ENCODE measurements at places on chromosomes 3 and 15.

GRCh38 chr3:174342171-174342570 lies 517.0 kb upstream of the NAALADL2 start:
- DNase-seq = no peak

- no peak for DNase-seq
These were observed 59.9 kb downstream of the ETV5 start for GRCh38 chr3:186049001-186049400.

GRCh38 chr15:29268706-29269484 lies 727 bp downstream of the NSMCE3 start:
- no peak for DNase-seq

DNA sequence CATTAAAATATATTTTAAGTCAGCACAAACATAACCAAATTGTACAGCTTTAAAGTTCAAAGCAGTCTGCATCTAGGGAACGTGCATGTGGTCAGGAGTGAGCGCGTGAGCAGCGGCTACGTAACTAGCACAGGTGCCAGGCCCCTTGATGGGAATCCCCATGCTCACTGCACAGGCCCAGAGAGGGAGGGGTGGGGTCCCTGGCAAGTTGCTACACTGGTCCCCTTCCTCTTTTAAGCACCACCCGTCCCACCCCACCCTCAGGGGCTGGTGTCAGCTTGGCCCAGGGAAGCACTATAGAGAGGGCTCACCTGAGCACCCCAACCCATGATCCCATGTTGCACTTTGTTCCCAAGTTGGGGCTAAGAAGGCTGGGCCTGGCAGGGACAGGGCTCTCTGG lies 835 bp upstream of the GMPPB start:
- DNase-seq = peak; percentile 30

DNA sequence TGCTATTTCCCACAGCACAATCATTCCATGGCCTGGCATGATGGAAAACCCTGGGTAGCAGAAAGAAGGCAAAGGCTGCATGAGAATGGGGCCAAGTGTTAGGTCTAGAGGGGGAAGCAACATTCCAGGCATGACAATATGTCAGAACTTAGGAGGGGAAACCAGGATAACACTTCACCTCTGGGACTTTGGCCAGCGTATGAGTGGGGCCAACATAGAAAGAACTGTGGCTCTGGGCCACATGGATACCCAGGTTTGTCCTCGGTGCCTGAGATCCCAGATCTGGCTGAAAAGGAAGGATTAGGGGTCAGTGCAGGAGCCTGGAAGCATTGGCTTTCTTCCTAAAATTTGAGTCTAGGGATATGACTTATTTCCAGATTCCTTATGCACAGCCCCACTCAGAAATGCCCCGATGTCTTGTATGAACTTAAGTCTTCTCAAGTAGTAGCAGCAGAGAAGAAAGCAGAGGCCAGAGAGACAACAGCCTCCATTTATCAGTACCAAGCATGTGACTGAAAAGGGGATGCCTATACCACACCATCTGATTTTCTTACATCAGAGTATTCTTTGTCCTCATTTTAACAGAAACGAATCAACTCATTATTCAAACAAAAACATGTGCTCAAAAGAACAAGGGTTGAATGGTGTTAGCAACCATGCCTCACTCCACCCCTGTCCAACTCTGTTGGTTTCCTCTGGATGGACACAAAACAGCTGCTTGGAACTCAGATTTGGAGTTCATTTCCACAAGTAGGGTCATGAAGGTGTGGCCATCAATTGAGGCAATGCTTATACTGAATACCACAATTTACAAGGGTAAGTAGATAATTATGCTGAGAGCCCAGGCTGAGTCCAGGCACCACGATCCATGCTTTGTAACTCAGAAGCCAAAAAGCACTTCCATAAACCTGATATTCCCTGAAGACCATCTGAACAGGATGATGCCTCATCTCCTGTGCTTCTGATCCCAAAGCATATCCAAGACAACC lies 43.7 kb upstream of the NDUFB4 start:
- no peak for DNase-seq

GRCh38 chr3:20320489-20320888 lies 134.5 kb upstream of the SGO1 start:
- no peak for DNase-seq

- peak; percentile 67 for DNase-seq
These were observed 157.3 kb downstream of the ADAMTS9 start for GRCh38 chr3:64530434-64531049.

DNA sequence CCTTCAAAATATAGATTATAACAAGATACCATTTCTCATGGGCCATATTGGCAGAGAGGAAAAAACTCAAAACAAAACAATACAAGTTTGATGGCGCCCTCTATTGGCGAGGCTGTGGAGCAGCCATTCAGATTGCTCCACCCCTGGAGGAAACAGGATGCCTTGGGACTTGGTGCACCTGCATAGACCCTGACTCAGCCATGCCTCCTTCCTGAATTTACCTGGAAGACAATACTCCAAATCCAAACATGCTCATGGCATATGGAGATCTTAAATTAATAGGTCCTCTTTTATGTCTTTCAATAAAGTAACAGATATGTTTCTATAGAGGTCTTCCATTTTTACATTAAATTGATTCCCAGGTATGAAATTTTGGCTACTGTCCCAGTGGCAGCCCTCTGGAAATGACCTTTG lies 90.0 kb downstream of the APBA2 start:
- peak; percentile 74 for DNase-seq

Measured in hematopoietic multipotent progenitor cell (in vitro differentiated cells).